ENCODE measurements at places on chromosomes 5 and 9.

- DNase-seq = no peak
Observed at GRCh38 chr5:102759700-102760099, 4.6 kb downstream of the PAM start.

DNA sequence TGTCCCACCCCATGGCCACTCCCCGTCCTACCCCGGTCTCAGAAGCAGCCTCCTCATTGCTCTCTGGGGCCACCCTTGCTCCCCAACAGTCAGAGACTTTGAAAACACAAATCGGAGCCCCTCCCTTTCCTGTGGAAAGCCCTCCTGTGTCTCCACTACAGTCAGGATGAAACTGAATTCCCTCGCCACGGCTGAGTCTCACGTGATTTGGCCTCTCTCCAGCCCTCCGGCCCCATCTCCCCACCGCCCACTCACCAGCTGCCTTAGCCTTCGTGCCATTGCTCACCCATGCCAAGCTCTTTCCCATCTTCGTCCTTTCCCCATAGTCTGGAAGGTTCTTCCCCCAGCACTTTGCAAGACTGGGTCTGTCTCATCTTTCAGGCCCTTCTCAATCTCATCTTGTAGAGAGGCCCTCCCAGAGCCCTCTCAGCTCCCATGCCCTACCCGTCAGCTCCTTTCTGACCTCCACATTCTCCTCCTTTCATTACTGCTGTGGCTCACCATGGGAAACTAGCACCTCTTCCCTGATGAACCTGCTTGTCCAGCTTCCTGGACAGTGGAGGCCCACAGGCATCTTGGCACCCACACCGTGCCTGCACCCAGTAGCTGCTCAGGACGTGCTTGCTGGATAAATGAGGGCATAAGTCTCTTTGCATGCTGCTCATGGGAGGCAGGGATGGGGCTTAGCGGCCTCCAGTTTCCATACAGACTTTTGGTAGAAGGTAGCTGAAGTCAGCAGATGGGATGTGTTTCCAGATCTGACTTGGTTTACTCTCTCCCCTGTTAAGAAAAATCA lies 126.4 kb upstream of the COL5A1 start:
- DNase-seq = no peak

- no peak for DNase-seq
Observed at GRCh38 chr9:75053869-75054268, 25.8 kb upstream of the CARNMT1 start.

GRCh38 chr5:35668794-35669193 lies 51.1 kb downstream of the SPEF2 start:
- DNase-seq = no peak

DNA sequence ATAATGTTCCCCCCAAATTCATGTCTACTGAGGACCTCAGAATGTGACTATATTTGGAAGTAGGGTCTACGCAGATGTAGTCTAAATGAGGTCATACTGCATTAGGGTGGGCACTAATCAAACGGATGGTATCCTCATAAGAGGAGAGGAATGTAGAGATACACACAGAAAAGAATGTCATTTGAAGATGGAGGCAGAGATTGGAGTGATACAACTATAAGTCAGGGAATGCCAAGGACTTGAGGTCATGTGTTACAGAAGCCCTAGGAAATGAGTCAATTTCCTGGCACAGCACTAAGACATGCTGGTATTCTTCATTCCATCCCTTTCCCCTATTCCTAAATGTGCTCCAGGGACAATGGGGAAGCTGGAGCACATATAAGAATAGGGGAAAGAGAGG lies 758 bp upstream of the PDCD1LG2 start:
- DNase-seq = no peak

- DNase-seq = no peak
Observed at GRCh38 chr9:73371801-73372200, 220.1 kb downstream of the ANXA1 start.

DNA sequence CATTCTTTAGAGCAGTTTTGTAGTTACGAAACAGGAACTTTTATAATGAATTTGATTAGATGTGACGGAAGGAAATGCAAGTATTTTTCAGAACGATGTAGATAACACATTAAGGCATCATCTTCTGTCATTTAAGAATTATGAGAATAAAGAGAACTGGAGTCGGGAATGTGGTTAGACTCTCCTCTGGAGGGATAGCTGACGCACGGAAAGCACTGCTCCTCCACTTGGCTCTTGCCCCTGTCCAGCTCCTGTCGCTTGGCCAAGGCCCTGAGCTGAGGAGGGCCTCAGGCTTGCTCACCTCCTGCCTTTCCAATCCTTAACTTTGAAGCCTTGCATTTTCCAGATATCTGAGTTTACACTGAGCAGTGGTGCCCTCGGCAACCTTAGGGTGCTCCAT lies 60.5 kb downstream of the MAP1B start:
- DNase-seq = no peak

- no peak for DNase-seq
Observed at GRCh38 chr5:39073767-39074016, 507 bp downstream of the RICTOR start.

GRCh38 chr5:170268884-170269283 lies 28.7 kb downstream of the LCP2 start:
- no peak for DNase-seq

DNA sequence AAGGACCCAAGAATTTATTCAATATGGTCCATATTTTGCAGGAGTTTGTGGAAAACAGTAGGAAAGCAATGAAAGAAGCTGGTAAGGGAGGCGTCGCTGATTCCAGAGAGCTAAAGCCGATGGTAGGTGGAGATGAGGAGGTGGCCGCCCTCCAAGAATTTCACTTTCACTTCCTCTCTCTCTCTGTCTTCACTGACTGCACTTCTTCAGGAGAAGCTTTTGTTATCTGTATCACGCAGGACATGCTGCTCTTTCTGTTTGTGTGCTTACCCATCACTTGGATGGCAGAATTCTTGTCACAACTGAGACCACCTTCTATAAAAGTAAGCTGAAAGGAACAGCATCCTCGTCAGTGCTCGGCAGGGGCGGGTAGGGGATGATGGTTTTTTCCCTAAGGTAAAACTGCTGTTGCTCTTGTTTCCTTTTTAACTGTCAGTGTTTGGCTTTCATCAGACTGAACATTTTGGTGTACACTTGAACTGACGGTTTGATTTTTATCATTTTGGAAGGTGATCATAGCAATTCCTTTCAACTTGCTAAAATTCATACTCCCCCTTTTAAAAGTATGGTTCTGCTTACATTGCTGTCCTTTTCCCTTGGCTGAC lies 62.4 kb upstream of the FSD1L start:
- DNase-seq = peak; percentile 3

All from activated naive CD4-positive, alpha-beta T cell (primary cell).